Fibroblast of skin of right biceps (primary cell): ENCODE measurements at places on chromosomes 13 and 19.

- DNase-seq, result no peak
Observed at GRCh38 chr13:30331331-30331771, 24.0 kb upstream of the KATNAL1 start.

GRCh38 chr19:54271106-54271505, 9.8 kb downstream of the LILRB2 start:
- no peak for DNase-seq

GRCh38 chr19:4676955-4677731, 7.0 kb upstream of the MYDGF start:
- DNase-seq, result peak; percentile 35

- DNase-seq, result no peak
Observed at GRCh38 chr19:18878858-18879578, 16.9 kb downstream of the CERS1 start.

- no peak for DNase-seq
Observed at GRCh38 chr19:617551-618246, 15.6 kb downstream of the POLRMT start.

DNA sequence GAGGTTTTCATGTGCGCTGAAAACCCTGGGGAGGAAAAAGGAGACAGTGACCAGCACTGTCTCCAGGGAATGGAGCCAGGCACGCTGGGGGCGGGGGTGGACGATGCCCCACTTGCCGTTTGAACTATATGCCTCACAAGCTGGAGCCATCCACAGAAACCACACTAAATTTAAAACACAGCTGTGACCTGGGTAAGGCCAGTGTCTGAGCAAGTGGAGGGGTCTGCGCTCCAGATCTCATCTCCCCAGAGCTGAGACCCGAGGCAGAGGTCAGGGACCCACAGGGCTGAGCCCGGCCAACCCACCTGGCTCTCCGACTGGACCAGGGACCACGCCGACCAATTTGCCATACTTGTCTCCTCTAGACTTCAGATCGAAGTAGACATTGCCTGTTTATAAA, 23.2 kb downstream of the CARS2 start:
- no peak for DNase-seq

- no peak for DNase-seq
Observed at GRCh38 chr13:99507986-99508385, 6.7 kb downstream of the TM9SF2 start.
